A549 treated with AZD2906 at 1 μM for 4 hours (cell line): ENCODE measurements at places on chromosomes 11 and 22. TPM values are rescaled to one million over a fixed set of nuclear protein-coding genes. Genes with fewer than 3 reads are reported as not detected.

The HMOX1 gene
- total RNA-seq, result 324 to 482 TPM (median 344 TPM) in 5 replicates

The FLRT1 gene
- total RNA-seq, result 0.05 to 0.07 TPM (median 0.06 TPM) in 4 of 5 replicates, not detected in the other

The ABCG4 gene
- total RNA-seq, result 0.27 to 0.52 TPM (median 0.33 TPM) in 5 replicates

The MMP27 gene
- total RNA-seq, result not detected in 5 replicates

The SCGB2A2 gene
- not detected in 5 replicates for total RNA-seq
